H7 (cell line): ENCODE measurements at places on chromosomes 4 and X.

DNA sequence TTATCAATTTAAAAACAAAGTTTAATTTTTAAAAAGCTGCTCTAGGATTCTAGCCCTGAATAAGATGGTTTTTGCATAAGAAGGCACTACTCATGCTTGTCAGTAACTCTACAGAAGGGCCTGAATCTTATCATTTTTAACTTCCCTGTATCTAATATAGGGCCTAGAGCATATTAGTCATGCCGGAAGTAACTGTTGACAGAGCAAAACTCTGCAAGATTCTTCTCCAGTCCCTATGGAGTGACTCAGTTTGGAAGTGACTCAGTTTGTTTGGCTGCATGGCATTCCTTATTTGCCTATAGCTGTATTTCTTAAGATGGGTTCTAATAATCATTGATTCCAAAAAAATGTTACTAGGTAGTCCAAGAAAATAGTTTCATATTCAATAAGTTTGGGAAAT lies 431.8 kb upstream of the HTR2C start:
- DNase-seq = no peak

GRCh38 chr4:108849611-108850168 lies 86.8 kb upstream of the ETNPPL start:
- no peak for DNase-seq

DNA sequence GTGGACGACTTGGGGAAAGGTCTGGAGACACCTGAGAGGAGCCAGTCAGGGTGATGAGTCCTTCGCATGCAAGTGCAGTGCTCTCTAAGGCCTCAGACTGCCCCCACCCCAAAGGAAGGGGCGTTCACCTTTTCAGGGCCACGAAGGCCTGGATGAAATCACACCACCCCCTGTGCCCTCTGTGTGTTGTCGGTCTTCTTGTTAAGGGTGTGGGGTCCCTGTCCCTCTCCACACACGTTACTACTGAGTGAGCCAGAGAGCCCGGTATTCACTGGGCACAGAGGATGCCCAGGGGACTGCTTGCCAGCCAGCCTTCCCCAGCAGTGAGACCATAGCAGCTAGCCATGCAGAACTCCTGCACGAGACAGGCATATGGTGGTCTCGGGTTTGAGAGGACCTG lies 72.0 kb downstream of the MTMR1 start:
- no peak for DNase-seq

- DNase-seq = no peak
Observed at GRCh38 chrX:69503228-69503781, 821 bp upstream of the NALF2 start.
